Central memory CD4-positive, alpha-beta T cell (primary cell): ENCODE measurements at places on chromosomes 1 and 21.

DNA sequence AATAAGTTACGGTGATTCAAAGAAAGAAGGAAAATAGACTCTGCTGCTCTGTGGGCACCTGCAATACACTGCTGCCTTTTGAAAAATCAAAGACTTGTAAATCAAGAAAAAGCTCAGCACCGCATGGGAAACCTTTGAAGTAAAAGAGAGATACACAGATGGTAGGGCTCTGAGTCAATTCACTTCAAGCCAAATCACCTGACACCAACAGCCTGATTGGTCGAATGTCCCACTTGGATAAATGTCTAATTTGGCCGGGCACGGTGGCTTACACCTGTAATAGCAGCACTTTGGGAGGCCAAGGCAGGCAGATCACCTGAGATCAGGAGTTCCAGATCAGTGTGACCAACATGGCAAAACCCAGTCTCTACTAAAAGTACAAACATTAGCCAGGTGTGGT lies 19.2 kb upstream of the RCAN3 start:
- peak; percentile 53 for DNase-seq

DNA sequence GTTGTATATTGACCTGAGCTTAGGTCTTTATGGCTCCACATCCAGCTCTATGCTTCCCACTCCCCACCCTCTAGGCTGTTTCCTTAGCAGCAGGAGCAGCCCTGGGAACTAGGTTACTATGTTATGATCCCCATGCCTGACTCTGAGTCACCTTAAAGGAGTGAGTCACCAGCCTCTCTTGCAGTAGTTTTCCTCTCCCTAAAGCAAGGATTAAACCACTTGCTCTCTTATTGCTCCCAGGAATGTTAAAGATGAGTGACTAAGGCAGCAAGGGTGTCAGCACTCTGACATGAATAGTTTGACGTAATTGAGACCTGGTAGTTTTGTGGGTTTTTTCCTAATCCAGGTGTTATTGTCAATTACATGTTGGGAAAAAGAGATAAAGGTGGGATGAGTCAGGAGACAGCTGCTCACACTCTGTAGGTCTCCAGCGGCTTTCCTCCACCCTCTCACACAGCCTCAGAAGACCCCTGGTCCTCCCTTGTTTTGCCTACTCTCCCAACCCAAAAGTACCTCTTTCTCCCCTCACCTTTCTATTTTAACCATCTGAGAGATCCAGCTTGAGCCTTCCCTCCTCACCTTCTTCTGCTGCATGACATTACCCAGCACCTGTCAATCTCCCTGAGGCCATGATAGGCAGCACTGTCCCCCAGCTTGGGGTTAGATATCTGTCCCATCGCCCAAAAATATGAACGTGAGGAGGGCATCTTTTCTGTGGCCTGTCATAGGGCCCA lies 369.1 kb upstream of the VAMP3 start:
- no peak for DNase-seq

DNA sequence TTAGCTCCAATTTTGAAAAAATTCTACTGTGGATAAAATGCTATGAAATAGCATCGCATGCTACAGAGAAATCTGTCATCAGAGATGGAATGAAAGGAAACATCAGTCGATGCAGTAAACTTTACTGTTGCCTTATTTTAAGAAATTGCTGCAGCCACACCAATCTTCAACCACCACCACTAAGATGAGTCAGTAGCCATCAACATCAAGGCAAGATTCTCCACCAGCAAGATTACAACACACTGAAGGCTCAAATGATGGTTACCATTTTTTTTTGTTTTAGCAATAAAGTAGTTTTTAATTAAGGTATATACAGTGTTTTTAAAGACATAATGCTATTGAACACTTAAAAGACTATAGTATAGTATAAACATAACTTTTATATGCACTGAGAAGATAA lies 95.6 kb upstream of the JUN start:
- DNase-seq = no peak

DNA sequence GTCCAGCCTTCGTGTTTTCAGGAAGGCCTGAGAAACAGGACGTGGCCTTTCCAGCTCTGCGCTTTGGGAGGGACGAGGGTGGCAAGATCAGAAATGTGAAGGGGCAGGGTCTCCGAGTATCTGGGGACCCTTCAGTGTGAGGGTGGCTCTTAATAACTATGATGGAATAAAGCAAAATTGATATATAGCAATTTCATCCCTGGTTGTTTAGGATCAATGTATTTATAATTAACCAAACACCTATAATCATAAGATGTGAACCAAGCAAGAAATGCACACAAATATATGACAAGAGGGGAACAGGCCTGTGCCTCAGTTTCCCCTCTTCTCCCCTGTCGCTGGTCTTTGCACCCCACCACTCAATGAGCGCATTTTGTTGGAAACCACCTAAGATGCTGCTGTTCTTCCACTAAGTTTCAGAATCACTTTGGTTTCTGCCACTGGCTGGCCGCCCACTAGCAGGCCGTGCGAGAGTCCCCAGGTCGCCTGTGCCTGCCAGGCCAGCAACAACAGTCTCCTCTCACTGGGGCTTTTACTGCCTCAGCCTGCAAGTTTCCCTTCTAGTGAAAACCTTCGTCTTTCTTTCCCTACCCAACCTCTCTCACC lies 36.6 kb downstream of the UBASH3A start:
- no peak for DNase-seq

- DNase-seq = no peak
Observed at GRCh38 chr1:56175211-56175610, 404.2 kb downstream of the PLPP3 start.
